A549 treated with GW870086 at 1 μM for 4 hours (cell line): ENCODE measurements at places on chromosomes 7 and 10. TPM values are rescaled to one million over a fixed set of nuclear protein-coding genes. Genes with fewer than 3 reads are reported as not detected.

Gene SDK1
- 0.30 to 0.72 TPM (median 0.46 TPM) in 5 replicates for total RNA-seq

Gene FOXI2
- not detected in 5 replicates for total RNA-seq

Gene CACNB2
- not detected in 5 replicates for total RNA-seq

Gene MMRN2
- total RNA-seq, result 0.63 to 1.9 TPM (median 0.89 TPM) in 5 replicates
